ENCODE measurements at places on chromosomes 7 and 10.

GRCh38 chr10:130636313-130636930 lies 500.2 kb downstream of the GLRX3 start:
- DNase-seq = no peak

DNA sequence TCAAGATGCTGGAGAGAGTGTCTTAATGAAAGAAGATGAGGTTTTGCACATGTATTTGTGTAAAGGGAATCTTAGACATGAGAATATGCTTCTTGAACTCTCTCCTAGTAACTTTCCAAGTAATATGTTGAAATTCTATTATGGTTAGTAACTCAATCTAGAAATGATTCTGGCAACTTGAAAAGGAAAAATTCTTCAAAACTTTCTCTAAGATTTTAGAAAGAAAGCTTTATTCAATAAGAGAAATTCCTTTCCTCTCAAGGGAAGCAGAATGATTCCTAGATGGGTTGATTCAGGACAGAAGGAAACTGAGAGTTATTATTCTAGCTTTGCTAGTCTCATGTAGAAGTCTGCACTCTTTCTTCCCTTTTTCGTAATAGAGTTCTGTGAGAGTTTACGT lies 364.3 kb upstream of the PLXDC2 start:
- no peak for DNase-seq

- no peak for DNase-seq
Observed at GRCh38 chr7:34165927-34166550, 260.7 kb downstream of the BMPER start.

DNA sequence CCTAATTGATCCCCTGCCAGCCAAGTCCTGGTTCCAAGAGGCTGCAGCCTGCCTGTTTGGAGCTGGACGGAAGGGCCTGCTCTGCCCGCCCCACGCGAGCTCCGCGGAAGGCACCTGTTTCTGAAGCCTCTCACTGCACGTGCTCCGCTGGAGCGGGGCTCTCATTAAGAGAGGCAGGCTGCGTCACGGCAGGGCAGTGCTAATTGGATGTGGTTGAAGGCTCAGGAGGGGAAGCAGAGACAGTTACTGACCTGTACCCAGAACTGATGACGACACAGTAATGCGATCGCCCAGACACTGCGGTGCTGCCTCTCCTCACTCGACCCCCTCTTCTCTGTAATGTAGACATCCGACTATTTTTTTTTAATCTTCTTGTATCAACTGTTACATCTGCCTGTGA lies 411.1 kb upstream of the MGMT start:
- DNase-seq = no peak
